A549 treated with dexamethasone at 1 μM for 4 hours (cell line): ENCODE measurements at places on chromosomes 2 and 18. TPM values are rescaled to one million over a fixed set of nuclear protein-coding genes. Genes with fewer than 3 reads are reported as not detected.

HOXD13 gene
- total RNA-seq = 0.12 to 0.19 TPM (median 0.14 TPM) in 5 replicates

DCDC2C gene
- 0.26 to 0.67 TPM (median 0.28 TPM) in 5 replicates for total RNA-seq

IGFBP5 gene
- 0.18 to 0.27 TPM (median 0.23 TPM) in 5 replicates for total RNA-seq

PHLPP1 gene
- 6.7 to 10.1 TPM (median 8.6 TPM) in 5 replicates for total RNA-seq

RAMP1 gene
- total RNA-seq = 0.14 TPM in 1 of 5 replicates, not detected in the others

LCT gene
- total RNA-seq = 0.01 to 0.04 TPM (median 0.02 TPM) in 4 of 5 replicates, not detected in the other

LYG2 gene
- not detected in 5 replicates for total RNA-seq

TTL gene
- total RNA-seq = 35.5 to 42.4 TPM (median 37.9 TPM) in 5 replicates

GALNT5 gene
- total RNA-seq = 2.0 to 2.4 TPM (median 2.1 TPM) in 5 replicates

GPAT2 gene
- 0.02 to 0.08 TPM in 2 of 5 replicates, not detected in the others for total RNA-seq

NTSR2 gene
- total RNA-seq = not detected in 5 replicates

ANKRD62 gene
- total RNA-seq = not detected in 5 replicates

CNTNAP5 gene
- total RNA-seq = not detected in 5 replicates

ASPRV1 gene
- total RNA-seq = 0.18 to 0.44 TPM (median 0.30 TPM) in 5 replicates

NT5DC4 gene
- 0.05 TPM in 1 of 5 replicates, not detected in the others for total RNA-seq

CD207 gene
- total RNA-seq = 0.05 to 0.08 TPM (median 0.07 TPM) in 3 of 5 replicates, not detected in the others

GMCL1 gene
- 7.2 to 13.7 TPM (median 12.0 TPM) in 5 replicates for total RNA-seq

PSMA8 gene
- not detected in 5 replicates for total RNA-seq

CNGA3 gene
- total RNA-seq = 0.03 to 0.09 TPM (median 0.05 TPM) in 4 of 5 replicates, not detected in the other

CYTIP gene
- total RNA-seq = 0.04 to 0.25 TPM (median 0.05 TPM) in 3 of 5 replicates, not detected in the others

UGT1A9 gene
- 3.9 to 5.2 TPM (median 4.5 TPM) in 5 replicates for total RNA-seq

FANCL gene
- 20.8 to 24.0 TPM (median 22.7 TPM) in 5 replicates for total RNA-seq

SLC19A3 gene
- 1.9 to 2.9 TPM (median 2.2 TPM) in 5 replicates for total RNA-seq

C2orf15 gene
- total RNA-seq = 0.48 to 0.58 TPM (median 0.57 TPM) in 5 replicates

SKA1 gene
- total RNA-seq = 12.4 to 15.3 TPM (median 13.4 TPM) in 5 replicates

SLC66A2 gene
- 14.2 to 19.3 TPM (median 18.1 TPM) in 5 replicates for total RNA-seq

STON1 gene
- 0.25 to 0.59 TPM (median 0.40 TPM) in 5 replicates for total RNA-seq

CELF4 gene
- 0.07 TPM in 1 of 5 replicates, not detected in the others for total RNA-seq

PPM1G gene
- 152 to 176 TPM (median 176 TPM) in 5 replicates for total RNA-seq

SOWAHC gene
- total RNA-seq = 7.0 to 10.2 TPM (median 9.2 TPM) in 5 replicates

ADAM23 gene
- total RNA-seq = 9.5 to 10.7 TPM (median 9.8 TPM) in 5 replicates

TNFRSF11A gene
- total RNA-seq = 5.1 to 10.2 TPM (median 8.3 TPM) in 5 replicates

ST6GAL2 gene
- 12.0 to 19.3 TPM (median 14.1 TPM) in 5 replicates for total RNA-seq

KLHL30 gene
- total RNA-seq = 0.15 to 0.27 TPM (median 0.21 TPM) in 5 replicates

CYP1B1 gene
- 3.9 to 5.8 TPM (median 5.1 TPM) in 5 replicates for total RNA-seq

GPR45 gene
- not detected in 5 replicates for total RNA-seq

IL1RL1 gene
- 0.64 to 1.6 TPM (median 1.2 TPM) in 5 replicates for total RNA-seq
